CD8-positive, alpha-beta memory T cell (primary cell): ENCODE measurements at places on chromosomes 1 and 21. TPM values are rescaled to one million over a fixed set of nuclear protein-coding genes. Genes with fewer than 3 reads are reported as not detected.

Gene CA6
- 1.4 TPM for total RNA-seq

Gene PTPN22
- 66.5 TPM for total RNA-seq

Gene NEGR1
- not detected for total RNA-seq

Gene TMPRSS3
- total RNA-seq = 20.4 TPM

Gene IL12RB2
- total RNA-seq = 35.1 TPM

Gene S1PR1
- total RNA-seq = 118 TPM

DNA sequence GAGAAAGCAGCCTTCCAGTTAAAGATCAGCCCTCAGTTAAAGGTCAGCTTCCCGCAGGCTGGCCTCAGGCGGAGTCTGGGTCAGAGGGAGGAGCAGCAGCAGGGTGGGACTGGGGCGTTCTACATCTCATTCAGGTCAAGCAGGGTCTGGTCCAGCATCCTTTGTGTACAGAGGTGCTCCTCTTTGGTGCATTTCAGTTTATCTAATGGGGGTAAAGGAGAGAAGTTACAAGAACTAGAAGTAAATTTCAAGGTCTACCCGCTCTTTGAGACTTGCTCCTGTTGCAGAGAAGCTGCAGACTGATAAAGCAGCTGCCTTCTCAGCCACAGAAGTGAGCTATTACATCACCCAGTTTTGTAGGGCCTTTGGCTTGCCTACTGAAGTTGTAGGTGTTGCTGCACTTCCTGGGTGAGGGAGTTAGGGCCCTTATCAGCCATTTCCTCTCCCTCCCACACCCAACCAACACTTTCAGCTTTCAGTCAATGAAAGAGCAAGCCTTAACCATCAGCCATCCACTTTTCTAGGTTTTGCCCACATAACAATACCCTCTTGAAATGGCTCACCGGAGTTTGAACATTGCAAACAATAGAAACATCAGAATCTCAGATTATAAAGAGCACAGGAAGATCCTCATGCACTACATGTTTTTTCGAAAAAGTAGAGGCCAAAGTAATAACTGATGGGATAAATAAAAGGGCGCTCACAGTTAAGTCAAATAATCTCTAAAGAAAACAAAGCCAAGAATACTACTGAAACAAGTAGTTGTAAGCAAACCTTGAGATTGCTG, 2.8 kb upstream of the NUP210L start:
- H3K27me3 ChIP-seq = no peaks in the 10 kb centered on the region
- H3K4me1 ChIP-seq = peaks cover 73% of the 10 kb centered on the region
- H3K36me3 ChIP-seq = peaks cover 46% of the 10 kb centered on the region
- DNase-seq = peak; percentile 57

DNA sequence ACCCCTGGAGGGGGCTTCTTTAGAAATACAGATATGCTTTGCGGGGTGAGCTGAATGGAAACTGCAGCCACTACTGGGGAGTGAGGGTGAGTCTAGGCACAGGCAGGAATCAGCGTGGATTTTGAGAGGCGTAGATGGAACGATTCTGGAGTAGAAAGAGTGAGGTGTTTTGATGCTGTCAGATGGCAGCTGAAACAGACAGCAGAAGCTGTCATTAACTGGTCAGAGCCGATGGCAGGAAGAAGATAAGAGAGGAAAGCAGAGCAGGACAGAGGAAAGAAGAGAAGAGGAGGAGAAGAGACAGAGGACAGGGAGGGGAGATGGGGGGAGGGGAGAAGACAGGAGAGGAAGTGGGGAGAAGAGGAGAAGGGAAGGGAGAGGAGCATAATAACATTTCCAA, 138.5 kb downstream of the LRIG2 start:
- no peak overlapping the region for H3K27ac ChIP-seq
- H3K27me3 ChIP-seq = no peaks in the 10 kb centered on the region
- no peaks in the 10 kb centered on the region for H3K4me1 ChIP-seq
- H3K36me3 ChIP-seq = no peaks in the 10 kb centered on the region
- DNase-seq = no peak

- H3K4me3 ChIP-seq = no peak overlapping the region
- no peaks in the 10 kb centered on the region for H3K27me3 ChIP-seq
- no peaks in the 10 kb centered on the region for H3K4me1 ChIP-seq
- no peak overlapping the region for H3K27ac ChIP-seq
- no peak for DNase-seq
- no peaks in the 10 kb centered on the region for H3K36me3 ChIP-seq
Measured at GRCh38 chr21:31583498-31583897, 76.0 kb upstream of the SOD1 start.

- no peak overlapping the region for H3K27ac ChIP-seq
- no peak for DNase-seq
- no peaks in the 10 kb centered on the region for H3K4me1 ChIP-seq
- no peaks in the 10 kb centered on the region for H3K27me3 ChIP-seq
- H3K4me3 ChIP-seq = no peak overlapping the region
Measured at GRCh38 chr1:118290571-118290970, 105.5 kb upstream of the SPAG17 start.

- no peak overlapping the region for H3K4me3 ChIP-seq
- no peaks in the 10 kb centered on the region for H3K27me3 ChIP-seq
Measured at GRCh38 chr1:201779351-201779880, 49.5 kb upstream of the IPO9 start.

- DNase-seq = no peak
- no peaks in the 10 kb centered on the region for H3K27me3 ChIP-seq
- H3K27ac ChIP-seq = peak overlapping the region; percentile 17
- H3K4me3 ChIP-seq = no peak overlapping the region
Measured at GRCh38 chr1:59043796-59044195, 253.1 kb upstream of the FGGY start.
